Esophagus mucosa (tissue), 1 donor: ENCODE measurements at places on chromosomes 4 and X.

DNA sequence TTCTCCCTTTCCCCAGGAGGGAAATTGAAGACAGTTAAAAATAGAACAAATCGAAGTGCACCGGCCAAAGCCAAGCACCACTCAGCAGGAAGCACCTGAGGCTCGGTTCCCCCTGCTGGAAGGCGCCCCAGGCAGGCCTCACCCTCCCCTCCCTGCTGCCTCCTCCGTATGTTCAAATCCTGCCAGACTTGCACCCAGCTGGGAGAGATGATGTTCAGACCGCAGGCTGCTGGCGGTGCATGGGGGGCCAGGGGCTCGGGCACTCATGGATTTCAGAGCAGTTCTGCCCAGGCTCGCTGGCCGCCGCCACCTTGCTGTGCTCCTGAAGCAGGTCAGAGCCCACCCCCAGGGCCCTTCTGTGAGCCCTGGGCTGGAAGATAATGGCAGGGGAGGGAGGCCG is 91.4 kb downstream of the DCTD start:
- no peak for ATAC-seq

DNA sequence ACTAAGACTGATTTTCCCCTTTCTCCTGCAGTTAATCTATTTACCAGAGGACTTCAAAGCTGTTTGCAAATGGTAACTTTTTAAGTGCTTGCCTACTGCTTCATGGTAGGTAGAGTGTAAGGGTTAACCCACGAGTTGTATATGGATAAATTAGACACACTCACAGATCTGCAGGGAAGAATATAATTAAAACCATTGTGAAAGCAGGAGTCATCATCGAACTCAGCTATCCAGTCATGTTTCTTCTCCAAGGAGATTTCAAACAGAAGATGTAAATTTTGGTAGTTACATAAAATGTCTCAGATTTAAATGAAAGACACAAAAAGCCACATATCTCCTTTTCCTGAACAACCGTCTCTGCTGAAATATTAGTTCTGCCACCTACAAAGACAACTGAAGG is 549 bp upstream of the XG start:
- ATAC-seq = no peak

DNA sequence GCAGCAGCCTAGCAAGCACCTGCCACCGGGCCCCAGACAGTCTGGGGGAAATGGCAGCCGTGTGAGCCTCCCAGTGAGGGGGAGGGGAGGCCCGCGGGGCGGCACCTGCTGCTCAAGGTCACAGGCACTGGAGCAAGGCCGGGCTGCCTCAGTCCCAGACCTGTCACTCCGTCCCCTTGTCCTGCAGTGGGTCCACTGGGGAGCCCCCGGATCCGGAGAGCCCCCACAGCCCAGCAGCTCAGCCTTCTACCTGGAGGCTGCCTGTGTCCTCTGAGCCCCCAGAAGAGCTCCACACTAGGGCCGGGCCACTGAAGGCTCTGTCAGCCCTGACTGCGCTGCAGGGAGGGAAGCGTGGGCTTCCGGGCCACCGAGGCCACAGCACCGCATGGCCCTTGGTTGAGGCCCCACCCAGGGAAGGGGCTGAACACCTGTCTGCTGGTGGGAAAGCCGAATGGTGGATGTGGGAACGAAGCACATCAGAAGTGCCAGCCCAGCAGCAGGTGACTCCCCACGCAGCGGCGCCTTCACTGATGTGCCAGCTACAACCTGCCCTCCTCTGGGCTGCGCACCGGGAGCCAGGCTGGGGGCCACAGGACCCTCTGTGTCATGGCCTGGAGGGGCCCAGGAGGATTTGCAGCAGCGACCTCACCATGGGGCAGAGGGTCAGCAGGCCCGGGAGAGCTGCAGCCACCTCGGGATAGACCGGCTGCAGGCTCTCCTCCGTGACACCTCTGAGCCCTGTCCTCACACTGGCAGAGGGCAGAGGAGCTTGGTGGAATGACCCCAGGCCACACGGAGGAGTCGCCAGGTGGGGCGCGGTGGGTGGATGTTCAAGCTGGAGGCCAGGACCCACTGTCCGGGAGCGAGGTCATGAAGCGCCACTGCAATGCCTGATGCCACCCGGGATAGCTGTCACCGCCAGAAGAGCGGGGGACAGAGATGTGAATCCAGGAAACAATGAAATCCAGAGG is 35.0 kb upstream of the MXD4 start:
- ATAC-seq = no peak

- no peak for ATAC-seq
These were observed 612.2 kb downstream of the IQCM start for GRCh38 chr4:149203256-149204001.

DNA sequence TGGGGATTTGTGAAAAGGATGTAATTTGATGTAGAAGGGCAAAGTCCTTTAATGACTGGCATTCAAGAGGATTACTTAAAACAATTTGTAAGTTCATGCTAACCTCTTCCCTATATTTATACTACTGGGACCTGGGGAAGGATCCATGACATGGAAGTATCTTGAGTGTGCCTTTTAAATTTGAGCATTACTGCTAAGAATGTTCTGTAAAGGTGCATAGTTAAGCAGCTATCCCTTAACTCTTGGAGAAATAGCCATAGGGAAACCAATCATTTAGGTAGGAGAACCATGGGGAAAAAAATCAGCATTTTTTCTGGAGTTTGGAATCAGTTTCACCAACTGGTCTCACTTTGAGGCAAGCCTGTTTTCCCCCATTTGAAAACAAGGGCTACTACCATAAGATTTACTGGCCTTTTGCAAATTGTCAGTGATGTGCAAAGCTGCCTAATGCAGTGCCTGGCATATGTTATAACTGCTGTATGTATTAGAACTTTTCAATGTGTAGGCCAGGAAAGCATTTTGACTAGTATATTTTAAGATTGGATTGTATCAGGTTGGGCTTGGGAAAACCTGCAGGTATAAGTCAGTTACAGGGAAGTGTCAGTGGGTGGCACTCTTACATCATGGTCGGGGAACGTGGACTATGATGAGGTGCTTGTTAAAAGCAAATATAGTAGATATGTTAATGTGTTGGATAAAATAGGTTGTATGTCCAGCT is 72.1 kb downstream of the PRSS12 start:
- peak; percentile 50 for ATAC-seq

- ATAC-seq = no peak
These were observed 47.8 kb downstream of the SEPSECS start for GRCh38 chr4:25112366-25112994.

GRCh38 chr4:149555799-149556198 is 259.8 kb downstream of the IQCM start:
- no peak for ATAC-seq

- ATAC-seq = no peak
These were observed 100.3 kb downstream of the HS3ST1 start for GRCh38 chr4:11328401-11328800.

- ATAC-seq = no peak
These were observed 643.8 kb downstream of the FAT4 start for GRCh38 chr4:125958519-125958918.

DNA sequence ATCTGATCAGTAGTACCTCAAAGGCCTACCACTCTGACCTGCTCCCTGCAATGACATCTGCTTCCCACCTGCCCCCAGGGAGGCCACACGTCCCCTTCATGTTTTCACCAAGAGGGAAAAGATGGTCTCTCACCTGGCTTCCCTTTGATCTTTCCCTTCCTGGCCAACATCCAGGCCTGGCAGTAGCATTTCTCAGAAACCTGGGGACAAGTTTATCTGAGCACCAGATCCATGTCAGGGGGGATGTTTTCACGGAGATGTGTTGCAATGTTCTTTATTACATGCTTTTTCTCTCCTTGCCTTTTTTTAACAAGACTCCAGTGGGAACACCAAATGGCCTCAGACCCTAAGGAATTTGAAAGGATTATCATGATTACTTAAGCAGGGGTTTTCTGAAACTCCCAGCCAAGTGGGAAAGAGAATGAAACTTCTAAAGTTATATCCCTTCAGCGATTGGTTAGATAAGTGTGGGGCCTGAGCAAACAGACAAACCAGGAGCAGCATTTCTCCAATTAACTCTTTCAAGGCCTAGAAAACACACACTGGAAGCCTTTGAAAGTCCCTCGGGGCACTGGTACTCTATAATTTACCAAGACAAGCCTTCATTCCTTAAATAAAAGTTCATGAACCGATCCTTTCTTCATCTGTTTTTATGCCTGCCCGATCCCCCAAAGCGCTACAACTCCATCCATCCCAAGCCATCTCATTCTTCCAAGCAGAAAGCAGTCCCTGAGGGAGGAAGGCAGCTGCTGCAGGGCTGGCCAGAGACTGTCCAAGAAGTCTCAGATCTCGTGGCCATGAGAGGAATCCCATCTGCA is 94.1 kb downstream of the BCOR start:
- no peak for ATAC-seq

DNA sequence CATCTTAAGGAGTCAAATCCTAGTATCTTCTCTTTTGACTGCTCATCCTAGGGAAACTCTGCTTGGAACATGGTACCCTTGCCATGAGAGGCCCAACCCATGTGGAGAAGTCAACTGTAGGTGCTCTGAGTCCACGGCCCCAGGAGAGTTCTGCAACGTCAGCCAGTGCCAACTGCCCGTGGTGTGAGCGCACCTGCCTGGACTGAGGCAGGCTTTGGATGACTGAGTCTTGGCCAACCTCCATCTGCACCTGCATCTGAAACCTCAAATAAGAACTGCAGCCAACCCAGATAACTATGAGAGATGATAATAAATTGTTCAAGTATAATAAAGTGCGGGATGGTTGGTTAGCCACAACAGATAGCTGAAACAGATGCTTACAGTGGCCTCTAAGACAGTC is 772.0 kb downstream of the TRIML1 start:
- no peak for ATAC-seq

GRCh38 chrX:9501362-9501761 is 36.5 kb downstream of the TBL1X start:
- ATAC-seq = no peak

GRCh38 chrX:42746606-42747005 is 31.4 kb downstream of the PPP1R2C start:
- no peak for ATAC-seq

GRCh38 chr4:11748164-11748872 is 319.6 kb upstream of the HS3ST1 start:
- ATAC-seq = peak; percentile 29

- no peak for ATAC-seq
These were observed 2.3 kb downstream of the NOCT start for GRCh38 chr4:139017861-139018260.

DNA sequence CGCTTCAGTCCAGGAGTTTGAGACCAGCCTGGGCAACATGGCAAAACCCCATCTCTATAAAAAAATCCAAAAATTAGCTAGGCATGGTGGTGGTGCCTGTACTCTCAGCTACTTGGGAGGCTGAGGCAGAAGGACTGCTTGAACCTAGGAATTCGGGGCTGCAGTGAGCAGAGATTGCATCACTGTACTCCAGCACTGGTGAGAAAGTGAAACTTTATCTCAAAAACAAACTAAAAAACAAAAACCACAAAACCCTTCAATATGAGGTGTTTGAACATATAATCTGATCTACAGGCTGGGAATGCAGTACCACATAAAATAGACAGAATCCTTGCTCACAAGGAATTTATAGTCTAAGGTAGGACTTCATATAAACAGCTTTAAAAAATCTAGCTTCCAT is 103.9 kb downstream of the PDS5A start:
- ATAC-seq = no peak

GRCh38 chrX:110032534-110033147 is 29.7 kb downstream of the TMEM164 start:
- no peak for ATAC-seq

GRCh38 chrX:109624641-109625616 is at the start of gene KCNE5:
TSS of gene KCNE5 (minus strand) at chrX:109625172. CDS start at chrX:109625020, 152 bp downstream.
- ATAC-seq = no peak

GRCh38 chrX:17005712-17006368 is 59.4 kb downstream of the REPS2 start:
- no peak for ATAC-seq

DNA sequence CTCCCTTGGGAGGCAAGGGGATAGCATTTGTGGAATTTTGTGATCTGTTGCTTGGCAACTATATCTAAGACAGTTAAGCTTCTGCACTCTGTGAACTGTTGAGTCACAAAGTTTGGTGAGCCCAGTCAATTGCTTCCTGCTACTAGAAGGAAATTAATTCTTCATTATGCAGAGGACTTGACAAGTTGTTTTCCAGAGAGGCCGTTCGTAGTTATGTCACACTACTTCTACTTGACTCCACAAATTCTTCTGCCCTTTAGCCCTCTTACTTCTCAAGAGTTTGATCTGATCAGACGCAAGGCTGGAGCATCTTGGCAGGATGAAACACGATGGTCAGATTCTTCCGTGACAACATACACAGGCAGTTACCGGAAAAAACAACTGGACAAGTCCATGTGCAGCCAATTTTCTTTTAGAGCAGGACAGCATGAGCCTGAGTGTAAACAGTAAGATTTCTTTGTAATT is at the start of gene C4orf51:
Gene C4orf51 (plus strand): TSS at position 156 of the 465 bp plus-strand sequence. CDS start 58 bp downstream, at position 214.
- ATAC-seq = peak; percentile 97

GRCh38 chr4:61373901-61374440 is 173.8 kb downstream of the ADGRL3 start:
- no peak for ATAC-seq

DNA sequence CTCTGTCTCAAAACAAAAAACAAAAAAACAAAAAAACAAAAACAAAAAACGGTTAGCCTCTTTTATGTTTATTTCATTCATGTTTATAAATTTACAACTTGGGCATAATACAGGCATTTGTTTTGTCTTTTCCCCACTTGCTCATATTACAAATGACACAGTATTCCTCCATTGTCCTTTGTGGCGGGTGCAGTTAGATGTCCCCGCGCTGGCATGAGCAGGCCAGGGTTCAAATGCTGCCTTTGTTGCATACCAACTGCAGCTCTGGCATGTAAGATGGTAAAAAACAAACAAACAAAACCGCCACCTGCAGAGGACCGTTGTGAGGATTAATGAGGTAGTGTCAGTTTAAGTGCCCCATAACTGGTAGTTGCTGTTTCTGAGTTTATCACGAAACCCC is 16.1 kb upstream of the HPF1 start:
- no peak for ATAC-seq

DNA sequence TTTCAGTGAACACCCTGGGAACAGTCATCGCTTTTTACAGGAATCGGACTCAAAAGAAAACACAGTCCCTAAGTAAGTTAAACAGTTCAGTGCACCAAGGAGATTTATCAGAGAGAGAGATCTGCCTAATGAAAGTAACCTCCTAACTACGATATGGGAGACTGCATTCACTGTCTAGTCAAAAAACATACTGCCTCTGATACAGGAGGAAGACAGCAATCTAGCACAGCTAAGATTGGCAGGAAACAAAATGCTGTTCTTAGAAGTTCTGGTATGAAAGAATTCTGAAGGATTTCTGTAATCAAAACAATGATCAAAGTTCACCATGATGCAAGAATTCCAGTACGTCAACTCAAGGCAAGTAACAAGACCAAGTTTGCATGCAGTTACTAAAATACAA is 92.8 kb downstream of the MAML3 start:
- no peak for ATAC-seq

DNA sequence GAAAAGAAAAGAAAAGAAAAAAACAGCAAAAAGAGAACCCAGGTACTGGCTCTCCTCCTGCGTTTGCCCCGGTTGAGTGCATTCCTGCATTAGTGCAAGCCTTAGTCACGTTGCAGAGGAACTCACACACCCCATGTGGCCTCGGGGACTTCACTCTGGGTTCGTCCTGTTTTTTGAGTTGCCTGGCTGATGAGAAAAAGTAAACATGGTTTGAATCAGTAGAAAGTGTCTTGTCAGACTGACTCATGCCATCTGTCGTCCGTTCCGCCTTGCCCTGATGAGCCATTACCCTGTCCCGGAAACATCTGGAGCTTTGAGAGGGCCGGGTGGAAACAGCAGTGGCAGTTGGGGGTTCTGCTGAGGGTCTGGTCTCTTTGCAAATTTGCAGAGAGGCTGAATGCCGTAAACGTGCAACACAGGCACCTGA is 16.3 kb downstream of the CD99 start:
- peak; percentile 90 for ATAC-seq
